ENCODE measurements at places on chromosomes 5 and 9. TPM values are rescaled to one million over a fixed set of nuclear protein-coding genes. Genes with fewer than 3 reads are reported as not detected.

DNA sequence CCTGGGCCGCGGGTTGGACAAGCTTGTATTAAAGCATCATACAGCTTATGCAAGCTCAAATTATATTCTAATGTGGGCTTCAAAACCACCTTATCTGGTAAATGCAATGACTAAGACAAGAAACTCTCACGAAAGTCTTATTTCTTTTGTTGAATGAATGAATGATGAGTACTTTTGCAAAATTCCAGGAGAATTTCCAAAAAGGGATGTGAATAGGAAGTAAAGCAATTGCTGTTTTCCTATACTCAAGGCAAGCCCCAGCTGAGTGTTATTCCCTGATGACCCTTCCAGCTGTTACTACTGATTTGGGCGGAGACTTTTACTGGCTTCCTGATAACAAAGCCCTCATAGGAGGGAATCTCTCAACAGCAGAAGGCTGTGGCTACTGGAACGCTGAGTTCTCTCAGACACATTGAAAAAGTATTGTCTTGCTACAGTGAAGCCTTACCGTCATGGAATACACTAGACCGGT, 162.8 kb downstream of the SREK1 start:
- DNase-seq: no peak

DNA sequence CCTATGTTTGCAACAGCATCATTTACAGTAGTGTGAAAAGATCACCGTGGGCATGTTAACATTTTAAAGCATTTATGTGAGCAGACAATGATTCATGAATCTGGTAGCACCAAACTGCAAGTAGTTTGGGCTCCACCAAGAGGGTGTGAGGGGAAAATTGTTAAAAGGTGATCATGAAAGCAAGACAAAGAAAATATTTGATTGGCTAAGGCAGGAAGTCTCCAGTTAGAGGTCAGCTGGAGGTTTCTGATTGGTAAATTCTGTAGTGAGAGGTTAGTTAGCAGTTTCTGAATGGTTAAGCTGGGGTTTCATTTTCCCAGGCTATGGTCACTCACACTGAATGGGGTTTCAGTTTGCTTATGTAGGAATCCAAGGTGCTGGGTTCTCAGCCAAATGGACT, 13.5 kb upstream of the DRD1 start:
- no peak for DNase-seq

DNA sequence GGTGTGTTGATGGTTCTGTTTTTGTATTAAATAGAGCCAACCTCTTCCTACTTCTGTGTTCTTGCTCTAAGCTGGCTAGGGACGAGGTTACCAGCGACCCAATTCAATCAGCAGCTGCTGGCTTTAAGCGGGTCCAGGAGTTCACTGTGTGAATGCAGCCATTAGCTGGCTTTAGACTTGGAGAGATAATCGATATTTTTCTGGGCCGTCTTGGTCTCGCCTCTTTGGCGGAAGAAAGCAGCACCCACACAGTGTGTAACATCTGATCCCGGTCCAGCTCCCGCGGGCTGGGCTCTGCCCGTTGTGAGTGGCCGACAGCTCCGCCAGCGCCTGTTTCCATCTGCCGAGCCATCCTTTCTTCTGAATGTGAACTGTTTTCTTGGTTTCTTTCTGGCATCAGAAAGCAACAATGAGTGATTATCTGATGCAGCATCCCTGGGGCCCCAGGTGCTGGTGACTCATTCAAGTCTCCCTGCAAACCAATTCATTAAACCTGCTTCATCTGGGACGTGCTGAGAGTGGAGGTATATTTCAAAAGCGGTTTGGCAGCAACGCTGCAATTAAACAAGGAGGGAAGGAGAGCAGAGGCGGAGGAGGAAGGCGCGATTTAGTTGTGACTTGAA, 90.8 kb upstream of the IRX4 start:
- no peak for DNase-seq

GRCh38 chr5:9782826-9783560, 152.8 kb upstream of the TAS2R1 start:
- DNase-seq: no peak

DNA sequence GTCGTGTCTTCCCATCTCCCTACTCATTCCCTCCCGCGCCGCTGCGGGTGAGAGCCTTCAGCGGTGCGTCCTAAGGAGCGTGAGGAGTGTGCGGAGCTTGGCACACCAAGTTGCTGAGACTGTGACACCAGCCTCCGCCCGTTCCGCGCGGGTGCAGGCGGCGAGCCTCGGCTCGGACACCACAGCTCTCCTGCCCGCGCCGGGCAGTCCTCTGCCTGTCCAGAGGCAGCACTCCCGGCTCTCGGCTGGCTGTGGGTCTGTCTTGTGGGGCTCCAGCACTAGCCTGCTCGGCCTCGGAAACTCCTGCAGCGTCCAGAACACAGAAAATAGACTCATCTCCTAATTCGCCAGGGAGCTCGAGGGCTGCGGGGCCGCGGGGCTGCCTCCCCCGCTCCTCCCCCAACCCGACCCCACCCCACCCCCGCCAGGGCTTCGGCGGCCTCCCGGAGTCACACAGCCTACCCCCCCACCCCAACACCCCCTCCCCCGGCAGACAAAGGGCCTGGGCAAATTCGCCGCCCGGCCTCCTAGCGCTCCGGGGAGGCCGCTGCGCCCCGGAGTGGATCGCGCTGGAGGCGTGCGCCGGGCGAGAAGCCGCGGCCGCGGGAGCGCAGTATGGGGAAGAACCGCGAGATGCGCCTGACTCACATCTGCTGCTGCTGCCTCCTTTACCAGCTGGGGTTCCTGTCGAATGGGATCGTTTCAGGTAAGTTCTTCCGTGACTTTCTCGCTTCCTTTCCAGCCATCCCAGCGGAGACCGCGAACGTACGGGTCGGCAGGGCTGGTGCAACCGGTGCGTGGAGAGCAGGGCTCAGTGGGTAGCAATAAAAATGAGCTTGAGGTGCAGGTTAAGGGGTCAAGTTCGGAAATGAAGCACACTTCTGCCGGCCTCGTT, at the start of gene ADAMTS19:
TSS of gene ADAMTS19 (plus strand) at position 522 of the 895 bp plus-strand sequence. CDS start at position 616, 94 bp downstream.
- peak; percentile 32 for DNase-seq

GRCh38 chr5:135662061-135662481, 83.3 kb upstream of the CXCL14 start:
- DNase-seq: no peak

DNA sequence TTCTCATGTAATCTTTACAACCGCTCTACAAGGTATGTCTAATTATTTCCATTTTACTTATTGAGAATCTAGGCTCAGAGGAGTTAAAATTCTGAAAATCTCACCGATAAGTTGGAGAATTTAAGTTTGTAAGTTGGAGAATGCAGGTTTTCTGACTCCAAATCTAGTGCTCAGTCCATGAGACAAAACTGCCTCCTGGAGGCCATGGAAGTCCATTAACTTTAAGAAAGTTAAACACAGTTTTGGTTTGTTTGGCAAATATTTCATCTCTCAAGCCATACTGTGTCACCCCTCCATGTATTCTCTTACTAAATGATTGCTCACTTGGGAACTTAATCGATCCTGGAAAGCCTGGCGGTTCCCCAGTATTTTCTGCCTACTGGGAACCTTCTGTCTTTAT, 52.6 kb downstream of the INIP start:
- DNase-seq: no peak

GRCh38 chr9:76607730-76608436, 148.9 kb downstream of the GCNT1 start:
- no peak for DNase-seq

GRCh38 chr9:120708526-120709224, 5.6 kb downstream of the MEGF9 start:
- DNase-seq: no peak

DNA sequence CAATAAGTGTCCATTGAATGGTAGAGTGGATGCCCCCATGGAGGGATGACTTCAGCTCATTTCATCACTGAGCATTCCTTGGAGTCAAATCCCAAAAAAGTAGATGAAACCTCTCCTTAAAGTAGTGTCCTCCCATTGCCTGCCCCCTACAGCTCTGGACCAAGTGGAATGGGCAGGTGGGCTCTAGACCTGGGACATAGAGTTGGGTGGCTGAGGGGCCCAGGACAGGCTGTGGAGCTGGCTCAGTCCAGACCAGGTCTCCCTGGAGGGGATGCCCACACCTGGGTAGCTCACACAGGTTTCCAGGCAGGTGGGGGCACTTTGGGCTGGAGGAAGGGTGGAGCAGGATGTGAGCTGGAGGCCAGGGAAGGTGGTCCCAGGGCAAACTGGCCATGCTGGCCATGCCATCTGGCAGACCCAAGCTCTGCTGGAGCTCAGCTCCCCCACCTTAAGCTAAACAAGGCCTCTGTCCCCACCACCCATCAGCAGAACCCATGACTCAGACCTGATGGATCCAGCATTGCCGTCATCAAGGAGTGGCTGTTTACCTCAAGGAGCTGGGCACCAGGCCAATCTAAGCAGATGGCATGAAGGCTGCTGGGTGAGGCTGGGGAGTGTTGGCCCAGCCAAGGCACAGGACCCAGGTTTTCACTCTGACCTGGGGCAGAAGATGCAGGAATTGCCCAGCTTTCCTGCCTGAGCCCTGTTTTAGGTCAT, 6.2 kb upstream of the SPINK4 start:
- peak; percentile 26 for DNase-seq

GRCh38 chr5:116507051-116507537, 67.5 kb downstream of the SEMA6A start:
- DNase-seq: no peak

DNA sequence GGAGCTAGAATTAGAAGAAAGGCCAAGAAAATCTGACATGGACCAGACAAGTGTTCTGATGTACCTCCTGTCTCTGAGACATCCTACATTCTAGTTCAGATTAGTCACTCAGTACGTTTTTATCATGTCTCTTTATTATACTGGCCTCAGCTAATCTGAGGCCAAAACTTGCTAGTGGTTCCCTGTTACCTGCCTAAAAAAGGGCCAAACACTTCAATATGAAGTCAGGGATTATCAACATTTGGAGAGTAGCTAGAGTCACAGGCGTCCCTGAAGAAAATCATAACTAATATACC, 587.4 kb downstream of the PRELID2 start:
- DNase-seq: no peak

DNA sequence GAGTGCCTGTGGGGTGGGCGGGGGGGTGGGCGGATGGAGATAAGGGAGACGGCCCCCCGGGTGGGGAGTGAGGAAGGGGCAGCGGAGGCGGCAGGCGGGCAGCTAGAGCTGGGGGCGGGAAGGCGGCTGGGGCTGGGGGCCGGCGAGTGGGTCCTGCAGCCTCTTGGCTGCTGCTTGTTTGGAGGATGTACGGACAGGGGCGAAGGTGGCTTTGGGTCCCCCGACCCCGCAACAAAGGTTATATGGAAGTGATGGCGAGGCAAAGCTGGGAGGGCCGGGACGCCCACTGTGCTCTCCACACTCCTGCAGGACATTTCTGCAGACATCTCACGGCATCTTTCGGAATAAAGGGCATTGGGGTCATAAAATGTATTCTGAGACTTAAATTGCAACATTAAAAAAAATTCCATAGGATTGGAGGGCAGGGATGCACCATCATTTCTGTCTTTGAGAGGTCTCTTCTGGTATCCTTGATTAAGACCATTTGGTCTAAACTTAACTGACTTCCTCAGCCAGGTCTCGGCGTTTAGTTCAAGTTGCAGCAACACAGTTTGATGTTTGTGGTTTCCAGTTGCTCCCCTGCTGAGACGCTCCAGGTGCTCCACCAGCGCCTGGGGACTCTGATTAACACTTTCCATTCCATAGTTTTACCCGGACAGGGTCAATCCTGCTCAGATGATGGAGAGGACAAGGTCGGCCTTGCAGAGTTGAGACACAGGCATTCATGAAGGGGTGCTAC, 101.6 kb upstream of the SSBP2 start:
- DNase-seq: peak; percentile 66

DNA sequence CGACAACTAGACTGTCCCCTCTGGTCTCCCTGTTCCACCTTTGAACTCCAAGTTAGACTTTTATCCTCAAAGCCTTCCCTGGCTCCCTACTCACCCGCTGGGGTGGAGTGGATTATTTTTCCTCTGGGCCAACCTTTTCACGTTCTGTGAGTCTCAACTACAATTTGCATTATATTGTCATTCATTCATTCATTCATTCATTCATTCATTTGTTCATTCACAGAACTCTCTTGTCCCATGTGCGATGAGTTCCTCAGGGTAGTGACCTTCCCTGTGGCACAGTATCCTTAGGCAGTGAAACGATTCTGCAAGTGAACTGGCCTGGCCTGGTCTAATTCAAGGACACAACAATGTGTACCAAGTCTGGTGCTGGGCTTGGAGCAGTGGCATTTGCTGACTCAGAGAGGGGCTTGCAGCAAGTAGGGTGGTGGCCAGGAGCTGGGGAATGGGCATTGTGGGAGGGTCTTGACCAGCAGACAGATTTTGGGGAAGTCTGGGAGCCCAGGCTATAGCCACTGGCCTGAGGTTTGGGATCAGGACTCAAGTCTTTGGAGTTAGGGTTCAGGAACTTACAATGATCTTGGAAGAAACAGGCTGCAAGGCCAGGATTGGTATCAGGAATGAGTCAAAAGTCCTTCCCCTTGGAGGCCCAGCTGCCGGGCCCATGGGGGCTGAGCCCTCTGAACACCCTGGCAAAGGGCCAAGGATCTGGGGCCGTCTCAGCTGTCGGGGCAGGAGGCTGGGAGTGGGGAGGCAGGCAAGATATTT, 37.2 kb upstream of the COL15A1 start:
- peak; percentile 75 for DNase-seq

Gene SAXO1
- 0.10 TPM for total RNA-seq

Gene SCGB3A2
- total RNA-seq: not detected

Gene CTSL
- total RNA-seq: 94.4 TPM

Gene AK8
- 2.0 TPM for total RNA-seq

Gene ZNF354C
- 10.0 TPM for total RNA-seq

Gene CCIN
- 0.15 TPM for total RNA-seq

Gene FAM200C
- total RNA-seq: 14.3 TPM

Gene GNA14
- total RNA-seq: 7.6 TPM

Gene ZNF300
- 9.3 TPM for total RNA-seq
